ENCODE measurements at places on chromosomes 1 and 21. TPM values are rescaled to one million over a fixed set of nuclear protein-coding genes. Genes with fewer than 3 reads are reported as not detected.

GRCh38 chr1:174999936-175000696, at the start of gene CACYBP:
Gene CACYBP, plus strand, starts transcription at chr1:174999947. Its CDS starts 234 bp downstream, at chr1:175000181.
- no peaks in the 10 kb centered on the region for H3K36me3 ChIP-seq
- peak within 1 kb of the TSS; percentile 87 for H3K4me3 ChIP-seq
- peak within 1 kb of the TSS; percentile 100 for H3K27ac ChIP-seq

DNA sequence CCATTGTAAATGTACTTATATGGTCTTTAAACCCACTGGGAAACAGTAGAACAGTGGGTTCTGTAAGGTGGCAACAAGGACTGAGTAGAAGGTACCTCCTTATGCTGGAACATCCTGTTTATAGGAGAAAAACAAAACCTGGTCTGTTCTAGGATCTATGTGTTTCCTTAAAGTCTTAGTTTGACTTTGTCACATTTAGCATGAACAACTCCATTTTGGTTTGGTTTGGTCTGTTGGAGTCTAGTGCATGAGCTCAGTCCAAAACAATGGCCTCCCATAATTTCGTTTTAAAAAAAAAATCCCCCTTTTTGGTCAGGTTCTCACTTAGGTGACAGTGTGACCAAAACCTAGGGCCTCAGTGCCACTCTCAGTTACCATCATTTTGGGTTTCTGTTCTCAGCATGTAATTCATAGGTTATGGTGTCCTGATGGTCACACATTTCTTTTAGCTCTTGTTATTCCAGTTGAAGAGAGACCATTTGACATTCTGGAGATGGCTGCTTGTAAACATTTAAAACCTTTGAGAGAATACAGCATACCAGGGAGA, 66.4 kb upstream of the IL12RB2 start:
- no peaks in the 10 kb centered on the region for H3K36me3 ChIP-seq
- H3K4me1 ChIP-seq = no peaks in the 10 kb centered on the region
- no peak overlapping the region for H3K27ac ChIP-seq
- H3K4me3 ChIP-seq = no peak overlapping the region
- no peak for DNase-seq

GRCh38 chr1:26946270-26946669, 14.0 kb downstream of the KDF1 start:
- no peak for DNase-seq
- no peaks in the 10 kb centered on the region for H3K4me1 ChIP-seq
- no peaks in the 10 kb centered on the region for H3K27me3 ChIP-seq
- H3K4me3 ChIP-seq = no peak overlapping the region

DNA sequence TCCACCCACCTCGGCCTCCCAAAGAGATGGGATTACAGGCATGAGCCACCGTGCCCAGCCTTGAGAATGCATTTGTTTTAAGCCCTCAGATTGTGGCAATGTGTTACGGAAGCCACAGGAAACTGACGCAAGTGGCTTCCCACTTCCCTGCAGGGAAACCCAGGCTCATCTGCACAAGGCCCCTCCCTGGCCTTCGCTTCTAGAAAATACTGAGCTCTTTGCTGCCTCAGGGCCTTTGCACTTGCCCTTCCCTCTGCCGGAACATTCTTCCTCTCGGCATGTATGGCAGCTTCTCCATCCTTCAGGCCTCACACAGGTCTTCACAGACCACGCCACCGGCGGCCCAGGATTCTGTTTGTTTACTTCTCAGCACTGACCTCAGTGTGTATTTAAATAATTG, 137.0 kb upstream of the TMEM51 start:
- peaks cover 19% of the 10 kb centered on the region for H3K4me1 ChIP-seq
- no peak for DNase-seq
- H3K4me3 ChIP-seq = no peak overlapping the region
- H3K36me3 ChIP-seq = peaks cover 8% of the 10 kb centered on the region
- no peaks in the 10 kb centered on the region for H3K27me3 ChIP-seq
- no peak overlapping the region for H3K27ac ChIP-seq

DNA sequence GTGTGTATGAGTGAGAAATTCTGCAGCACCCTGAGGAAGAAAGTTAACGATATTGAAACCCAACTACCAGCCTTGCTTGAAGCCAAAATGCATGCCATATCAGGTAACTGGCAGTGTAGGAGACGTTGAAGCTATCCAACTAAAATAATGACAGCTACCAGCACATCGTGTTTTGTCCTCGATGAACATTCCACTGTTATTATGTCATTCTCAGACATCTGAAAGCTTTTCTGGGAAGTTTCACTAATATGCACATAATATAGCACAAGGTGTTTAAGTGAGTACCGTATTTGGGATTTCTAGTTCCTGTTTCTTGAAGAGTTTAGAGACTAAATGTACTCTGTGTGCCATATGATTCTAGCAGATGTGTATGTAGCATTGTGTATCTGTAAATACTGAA, 173.5 kb downstream of the DISC1 start:
- H3K36me3 ChIP-seq = no peaks in the 10 kb centered on the region
- no peaks in the 10 kb centered on the region for H3K4me1 ChIP-seq
- H3K27me3 ChIP-seq = no peaks in the 10 kb centered on the region
- H3K4me3 ChIP-seq = no peak overlapping the region
- no peak for DNase-seq
- H3K27ac ChIP-seq = no peak overlapping the region

The KPRP gene
- not detected for total RNA-seq

The VWA5B1 gene
- total RNA-seq = 2.2 TPM

The KCNK2 gene
- 70.4 TPM for total RNA-seq

Measured in spinal cord (tissue), 10 donors.